ENCODE measurements at places on chromosomes 5 and 9.

DNA sequence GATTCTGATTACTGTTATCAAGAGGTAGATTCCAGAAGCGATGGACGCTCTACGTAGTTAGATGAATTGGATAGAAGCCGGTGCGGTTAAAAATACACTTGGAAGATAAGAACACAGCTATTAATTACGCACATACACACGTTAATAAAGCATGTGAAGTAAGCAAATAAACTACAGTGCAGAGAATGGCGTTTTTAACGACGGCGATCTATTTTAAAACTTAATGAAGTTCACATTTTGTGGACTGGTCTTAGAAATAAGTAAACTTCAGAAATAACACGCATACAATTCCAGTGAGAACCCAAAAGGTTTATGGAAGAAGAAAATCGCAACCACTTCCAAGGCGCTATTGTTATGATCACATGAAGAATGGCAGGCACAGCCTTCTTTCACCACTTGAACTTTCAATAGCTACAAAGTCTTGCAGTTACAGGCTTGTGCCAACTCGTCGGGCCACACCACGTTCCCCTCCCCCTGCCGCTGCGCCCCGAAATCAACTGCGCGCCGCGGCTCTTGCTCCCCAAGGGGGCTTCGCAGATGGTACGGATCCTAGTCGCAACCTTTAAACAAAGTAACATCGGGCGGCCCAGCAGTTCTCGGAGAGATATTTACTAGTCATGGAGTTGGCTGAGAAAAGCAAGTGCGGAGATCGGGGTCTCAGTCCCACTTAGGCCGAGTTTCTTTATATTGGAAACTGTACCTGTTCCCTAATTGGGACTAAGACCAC, 866 bp upstream of the SEMA6A start:
- no peak for DNase-seq

DNA sequence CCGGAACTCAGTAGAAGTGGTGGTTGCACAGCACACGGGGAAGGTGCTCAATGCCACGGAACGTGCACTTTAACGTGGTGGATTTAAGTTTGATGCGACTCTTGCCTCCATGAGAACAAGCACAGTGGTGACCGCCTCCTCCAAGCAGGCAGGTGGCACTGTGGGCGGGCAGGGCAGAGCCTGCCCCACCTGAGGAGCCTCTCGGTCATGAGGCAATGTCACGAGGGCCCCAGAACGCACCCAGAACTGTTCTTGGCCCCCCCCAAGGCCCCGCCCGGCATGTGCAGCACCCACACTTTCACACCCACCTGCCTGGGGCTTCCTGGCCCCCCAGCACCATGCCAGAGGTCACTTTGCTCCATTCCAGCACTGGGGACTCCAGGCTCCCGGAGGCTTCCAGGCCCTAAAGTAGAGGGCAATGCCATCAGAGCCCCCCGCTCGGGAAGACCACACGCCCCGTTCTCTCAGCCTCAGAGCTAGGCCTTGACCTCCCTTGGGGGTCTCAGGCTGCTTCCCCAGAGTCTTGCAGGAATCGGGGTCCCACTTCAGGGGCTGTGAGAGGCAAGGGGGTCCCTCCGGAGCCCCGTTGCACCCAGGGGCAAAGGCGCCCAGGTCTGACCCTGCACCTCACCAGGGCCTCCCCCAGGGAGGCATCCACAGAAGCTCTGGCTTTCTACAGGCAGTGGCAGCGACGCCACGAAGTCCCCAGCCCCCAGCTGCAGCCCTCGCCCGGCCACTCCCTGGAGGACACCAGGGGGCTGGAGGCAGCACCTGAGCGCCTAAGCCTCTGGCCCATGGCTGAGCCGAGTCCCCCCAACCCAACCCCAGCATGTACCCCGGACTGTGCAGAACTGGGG, 14.0 kb downstream of the CCDC187 start:
- no peak for DNase-seq

DNA sequence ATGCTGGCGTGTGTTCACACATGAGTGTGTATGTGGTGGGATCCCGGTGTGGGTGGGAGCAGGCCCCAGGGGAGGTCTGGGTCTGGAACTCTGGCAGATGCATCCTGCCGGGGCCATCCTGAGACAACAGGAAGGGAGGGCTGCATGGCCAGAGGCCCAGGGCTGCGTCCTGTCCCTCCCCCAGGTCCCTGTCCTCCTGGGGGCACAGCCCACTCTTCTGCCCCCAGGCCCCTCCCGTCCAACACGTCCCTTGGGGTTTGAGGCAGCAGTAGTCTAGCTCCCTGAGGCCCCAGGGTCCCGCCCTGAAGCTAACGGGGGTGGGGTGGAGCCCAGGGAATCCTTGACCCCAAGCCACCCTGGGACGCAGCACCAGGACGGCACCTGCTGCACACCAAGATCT, 16.6 kb downstream of the FLT4 start:
- DNase-seq: no peak

DNA sequence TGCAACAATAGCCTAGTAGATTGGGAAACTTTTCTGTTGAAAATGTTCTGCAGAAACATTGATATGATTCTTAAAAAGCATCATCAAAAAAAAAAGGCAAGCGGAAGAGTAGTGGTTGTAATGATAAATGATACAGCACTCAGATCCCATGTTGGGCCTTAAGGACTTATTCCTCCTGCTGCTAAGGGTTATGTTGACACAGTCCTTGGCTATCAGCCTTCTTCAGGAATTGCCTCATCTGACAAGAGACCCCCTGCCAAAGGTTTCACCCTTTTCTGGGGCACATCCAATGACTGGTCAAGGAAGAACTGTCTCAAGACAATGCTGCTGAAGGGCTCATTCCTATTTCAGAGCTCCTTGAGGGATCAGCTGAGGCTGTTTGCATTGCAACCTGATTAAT, 44.3 kb upstream of the MAMDC2 start:
- DNase-seq: no peak

DNA sequence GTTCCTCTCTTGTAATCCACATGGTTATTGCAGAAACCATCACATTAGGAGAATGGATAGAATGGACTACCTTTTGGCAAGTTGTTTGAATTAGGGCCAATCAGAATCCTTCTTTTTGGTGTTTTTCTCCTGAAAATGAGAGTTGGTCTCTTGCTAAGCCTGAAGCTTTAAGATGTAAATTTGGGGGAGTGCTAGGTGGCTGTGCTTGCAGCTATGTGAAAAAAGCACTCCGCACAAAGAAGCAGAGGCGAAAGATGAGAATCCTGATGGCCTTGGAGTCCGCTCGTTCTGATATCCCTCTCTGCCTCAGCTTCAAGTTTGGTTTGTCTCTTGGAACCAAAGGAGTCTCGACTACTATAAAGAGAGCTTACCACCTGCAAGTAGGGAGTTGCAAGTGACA, 63.6 kb downstream of the INIP start:
- DNase-seq: no peak

DNA sequence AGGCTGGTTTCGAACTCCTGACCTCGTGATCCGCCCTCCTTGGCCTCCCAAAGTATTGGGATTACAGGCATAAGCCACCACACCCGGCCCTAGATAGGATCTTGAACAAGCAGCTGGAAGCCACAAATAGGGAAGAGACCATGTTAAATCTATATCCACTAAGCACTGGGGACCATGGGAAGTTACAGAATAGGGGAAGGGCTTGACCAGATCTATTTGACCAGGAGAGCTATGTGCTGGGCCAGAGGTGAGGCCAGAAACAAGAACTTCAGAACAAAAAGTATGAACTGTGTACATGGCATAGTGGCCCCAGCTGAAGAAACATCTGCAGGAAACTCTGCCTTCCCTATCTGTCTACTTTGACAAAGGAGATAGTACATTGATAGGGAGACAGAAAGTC, 10.8 kb downstream of the KLF4 start:
- DNase-seq: no peak

GRCh38 chr9:122403381-122404000, 32.7 kb downstream of the PTGS1 start:
- DNase-seq: no peak

DNA sequence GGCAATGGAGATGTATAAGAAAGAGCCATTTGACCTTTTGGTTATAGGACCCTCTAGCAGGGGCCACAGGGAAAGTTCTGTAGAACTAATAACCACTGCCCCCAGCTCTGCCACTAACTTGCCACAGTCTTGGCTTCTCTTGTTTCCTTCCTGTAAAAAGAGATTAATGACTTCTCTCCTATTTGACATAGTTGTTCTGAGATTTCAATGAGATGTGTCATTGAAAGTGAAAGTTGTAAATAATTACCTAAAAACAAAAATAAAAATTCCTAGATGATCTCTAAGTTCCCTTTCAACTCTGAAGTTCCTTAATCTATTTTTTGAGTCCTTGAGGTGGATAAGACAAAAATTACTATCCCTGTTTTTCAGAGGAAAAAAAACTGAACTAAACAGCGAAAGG, 1.4 kb upstream of the KIF12 start:
- no peak for DNase-seq

DNA sequence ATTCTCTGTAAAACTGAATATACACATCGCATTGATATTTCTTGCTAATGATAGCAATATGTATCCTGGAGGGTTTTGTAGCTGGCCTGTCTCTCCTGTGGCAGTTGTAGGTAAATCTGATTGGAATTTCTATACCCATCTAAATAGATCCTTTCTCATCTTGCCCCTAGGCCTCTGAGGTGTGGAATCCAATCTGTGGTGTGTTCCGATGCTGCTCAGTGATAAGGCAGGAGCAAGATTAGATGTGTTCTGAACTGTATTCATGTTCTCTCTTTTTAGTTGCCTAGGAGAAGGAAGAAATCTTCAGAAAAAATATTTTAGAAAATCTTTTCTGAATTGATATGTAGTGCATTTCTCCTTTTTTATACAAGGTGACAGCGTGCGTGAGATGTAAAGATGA, 507.5 kb downstream of the NR2F1-AS1 start:
- no peak for DNase-seq

DNA sequence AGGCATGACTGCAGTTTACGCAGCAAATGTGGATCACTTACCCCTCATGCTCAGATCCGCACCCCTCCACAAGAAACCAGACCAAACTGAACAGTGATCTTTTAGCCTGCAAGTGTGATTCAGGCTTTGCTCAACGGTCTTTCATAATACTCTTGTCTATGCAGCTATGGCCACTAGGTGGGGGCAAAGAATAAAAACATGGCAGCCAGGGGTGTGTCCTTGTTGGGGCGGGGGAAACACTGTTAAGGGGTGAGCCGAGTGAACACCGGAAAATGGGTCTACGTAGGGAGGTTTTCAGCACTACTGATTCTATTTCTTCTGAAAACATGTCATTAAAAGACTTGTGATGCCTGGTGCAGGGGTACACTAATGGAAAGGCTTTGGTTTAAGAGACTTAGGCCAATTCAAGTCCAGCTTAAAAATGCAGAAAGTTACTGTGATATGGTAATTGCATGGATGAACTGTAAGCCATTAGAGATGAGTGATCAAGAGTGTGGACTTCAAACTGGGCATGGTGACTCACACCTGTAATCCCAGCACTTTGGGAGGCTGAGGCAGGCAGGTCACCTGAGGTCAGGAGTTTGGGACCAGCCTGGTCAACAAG, 49.9 kb upstream of the GPR151 start:
- no peak for DNase-seq

- no peak for DNase-seq
These were observed 28.4 kb downstream of the ANKS6 start for GRCh38 chr9:98767915-98768314.

GRCh38 chr5:9347541-9348295, 198.2 kb downstream of the SEMA5A start:
- no peak for DNase-seq

- no peak for DNase-seq
These were observed 113.2 kb downstream of the PALM2AKAP2 start for GRCh38 chr9:109893241-109893640.

GRCh38 chr5:143985832-143986515, 174.0 kb downstream of the HMHB1 start:
- DNase-seq: no peak

DNA sequence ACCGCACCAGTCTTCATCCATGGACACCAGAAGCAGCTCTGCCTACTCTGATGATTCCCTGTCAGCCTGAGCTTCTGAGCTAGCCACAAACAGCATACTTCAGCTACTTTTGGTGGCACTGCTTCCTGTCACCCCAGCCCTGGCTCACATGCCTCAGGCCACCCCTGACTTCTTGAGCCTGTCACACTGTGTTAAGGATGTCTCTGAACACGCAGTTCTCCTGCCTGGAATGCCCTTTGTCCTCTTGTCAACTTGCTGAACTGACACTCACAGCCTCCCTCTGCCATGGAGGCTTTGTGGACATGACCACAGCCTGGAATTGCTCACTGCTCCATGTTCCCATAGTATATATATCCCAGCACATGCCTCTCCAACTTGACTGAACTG, 7.2 kb downstream of the MACROH2A1 start:
- no peak for DNase-seq

DNA sequence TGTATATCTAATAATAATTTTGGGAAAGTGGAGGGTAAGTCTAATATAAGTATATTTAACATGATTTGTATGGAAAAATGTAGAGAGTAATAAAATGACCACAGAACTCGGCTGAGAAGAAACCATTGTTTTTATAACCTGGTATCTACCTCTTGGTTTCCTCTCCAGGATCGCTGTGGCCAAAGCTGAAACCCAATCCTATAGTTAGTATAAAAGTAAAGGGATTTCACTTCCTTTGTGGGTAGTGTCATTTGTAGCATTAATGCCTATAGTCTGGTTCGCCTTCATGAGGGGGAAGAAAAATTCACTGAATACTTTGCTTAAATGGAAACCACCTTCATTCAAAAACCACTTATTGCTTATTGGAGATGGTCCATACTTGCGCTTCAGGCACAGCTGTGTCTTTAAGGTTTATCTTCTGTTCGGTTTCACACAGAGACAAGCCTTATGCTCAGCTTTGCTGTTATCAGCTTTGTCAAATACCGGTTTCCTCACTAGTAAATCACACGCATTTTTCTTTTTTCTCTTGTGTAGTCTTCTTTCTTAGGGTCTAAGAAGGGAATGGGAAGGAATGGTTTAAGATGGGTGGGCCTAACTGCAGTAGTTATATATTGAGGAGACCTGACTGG, 12.1 kb downstream of the PIK3R1 start:
- no peak for DNase-seq

GRCh38 chr9:137252555-137253506, 1.7 kb downstream of the STPG3 start:
- DNase-seq: no peak

GRCh38 chr5:148734518-148734917, 80.2 kb upstream of the HTR4 start:
- DNase-seq: no peak

- DNase-seq: no peak
These were observed 856.9 kb upstream of the PTPRD start for GRCh38 chr9:11469745-11470144.

DNA sequence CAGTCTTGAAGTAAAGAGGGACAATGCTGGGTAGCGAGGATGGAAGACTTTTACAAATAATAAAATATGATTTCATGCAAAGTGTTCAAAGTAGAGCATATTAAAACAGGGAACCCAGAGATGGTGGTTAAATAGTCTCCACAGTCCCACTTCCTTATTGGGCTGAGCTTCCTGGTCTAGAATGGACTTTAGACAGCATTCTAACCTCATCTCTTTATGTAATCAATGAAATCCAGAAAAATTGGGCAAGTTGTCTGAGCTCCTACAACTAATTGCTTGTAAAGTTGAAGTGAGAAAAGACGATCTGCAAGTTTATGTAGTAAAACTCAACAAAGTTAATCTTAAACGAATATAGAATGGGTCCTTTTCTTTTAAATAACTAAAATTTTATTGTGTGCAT, 328.9 kb downstream of the PJA2 start:
- DNase-seq: no peak

Measured in T-helper 2 cell (primary cell).